ENCODE measurements at places on chromosomes 5 and 9.

DNA sequence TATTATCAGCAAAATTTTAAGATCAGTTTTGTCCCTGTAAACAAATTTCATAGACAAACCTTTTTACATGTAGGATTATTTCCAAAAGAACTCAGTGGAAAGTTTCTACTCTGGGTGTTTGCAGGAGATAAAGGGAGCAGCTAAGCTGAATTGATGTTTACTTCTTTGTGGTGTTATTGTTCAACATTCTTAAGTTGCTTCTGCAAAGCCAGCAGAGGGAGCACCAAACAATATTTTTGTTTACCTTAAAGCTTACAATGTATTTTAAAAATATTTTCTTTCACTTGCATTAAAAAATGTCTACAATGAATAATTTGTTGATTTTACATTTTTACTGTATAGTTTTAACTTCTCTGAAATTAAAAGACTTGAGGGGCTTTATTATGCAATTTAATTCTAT is 135.4 kb downstream of the ATG10 start:
- DNase-seq, result peak; percentile 17

- no peak for DNase-seq
Measured at GRCh38 chr5:91128604-91129003, 254.5 kb downstream of the ARRDC3 start.

- DNase-seq, result no peak
Measured at GRCh38 chr9:120741191-120741590, 26.9 kb upstream of the MEGF9 start.

GRCh38 chr5:170697031-170697430 is 86.5 kb upstream of the GABRP start:
- no peak for DNase-seq

- no peak for DNase-seq
Measured at GRCh38 chr5:19519448-19519847, 468.6 kb downstream of the CDH18 start.

GRCh38 chr5:106106384-106106783 is 1564.4 kb downstream of the EFNA5 start:
- no peak for DNase-seq

DNA sequence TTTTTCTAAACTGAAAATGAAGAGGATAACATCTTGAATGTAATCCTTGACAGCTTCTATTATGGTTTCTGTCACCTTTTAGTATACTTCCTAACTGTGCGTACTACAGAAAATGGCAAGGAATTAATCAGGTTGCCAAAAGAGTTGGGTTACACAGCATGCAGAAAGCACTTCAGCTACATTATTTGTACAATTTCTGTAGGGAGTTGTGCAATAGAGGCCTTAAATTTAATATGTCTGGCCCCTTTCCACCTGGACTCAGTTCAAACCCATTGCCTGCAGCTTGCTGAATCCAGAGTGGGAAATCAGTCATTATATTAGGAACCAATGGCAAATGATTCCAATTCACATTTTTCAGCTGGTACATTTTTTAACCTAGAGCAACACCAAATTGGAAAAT is 549.7 kb downstream of the CSNK1G3 start:
- DNase-seq, result no peak

DNA sequence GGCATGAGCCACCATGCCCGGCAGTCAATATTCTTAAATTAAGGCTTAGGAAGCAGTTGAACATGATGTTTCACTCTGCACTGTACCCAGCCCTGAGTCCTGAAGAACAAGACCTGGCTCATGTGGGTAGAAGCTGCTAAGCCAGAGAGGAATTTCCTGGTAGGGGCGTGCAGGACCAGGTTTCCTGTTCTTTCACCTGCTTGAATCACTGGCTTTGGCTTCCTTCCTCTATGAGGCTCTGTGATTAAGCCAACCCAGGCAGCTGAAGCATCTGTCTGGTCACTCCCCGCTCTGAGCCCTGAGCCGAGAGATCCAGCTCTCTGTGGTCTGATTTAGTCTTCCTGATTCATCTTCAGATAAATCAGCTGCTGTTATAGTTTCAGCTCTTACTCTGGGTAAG is 29.1 kb downstream of the CFAP77 start:
- no peak for DNase-seq

DNA sequence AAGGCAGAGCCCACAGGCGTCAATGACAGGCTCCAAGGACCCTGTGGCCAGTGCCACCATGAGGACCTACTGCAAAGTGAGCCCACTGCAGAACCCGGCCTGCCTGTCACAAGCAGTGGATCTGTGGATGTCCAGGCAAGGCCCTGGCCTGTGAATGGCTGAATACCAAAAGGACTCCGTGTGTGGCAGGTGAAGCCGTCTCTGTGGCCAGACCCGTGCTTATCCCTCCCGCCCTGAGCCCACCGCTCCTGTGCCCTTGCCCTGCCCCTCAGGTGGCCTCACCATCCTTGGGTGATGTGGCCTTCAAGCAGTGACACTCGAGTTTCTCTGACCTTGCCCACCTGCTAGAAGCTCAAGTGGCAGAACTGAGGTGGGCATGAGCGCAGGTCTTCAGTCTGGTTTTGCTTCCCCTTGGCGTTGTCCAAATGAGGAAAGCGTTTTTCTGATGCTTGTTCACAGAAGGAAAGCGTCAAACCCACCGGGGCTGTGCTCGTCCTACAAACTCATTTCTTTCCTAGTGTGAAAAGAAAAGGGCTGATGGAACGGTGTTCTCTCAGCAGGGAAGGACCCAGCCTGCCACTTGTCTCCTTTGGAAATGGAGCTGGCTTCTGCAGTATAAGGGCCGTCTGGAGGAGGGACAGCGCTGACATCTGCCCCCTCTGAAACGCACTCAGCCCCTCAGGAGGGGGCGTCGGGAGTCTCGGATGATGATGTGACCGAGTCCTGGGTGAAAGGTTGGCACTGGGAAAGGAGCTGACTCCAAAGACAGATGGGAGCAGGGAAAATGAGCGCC is 377.7 kb upstream of the IRX4 start:
- DNase-seq, result no peak

DNA sequence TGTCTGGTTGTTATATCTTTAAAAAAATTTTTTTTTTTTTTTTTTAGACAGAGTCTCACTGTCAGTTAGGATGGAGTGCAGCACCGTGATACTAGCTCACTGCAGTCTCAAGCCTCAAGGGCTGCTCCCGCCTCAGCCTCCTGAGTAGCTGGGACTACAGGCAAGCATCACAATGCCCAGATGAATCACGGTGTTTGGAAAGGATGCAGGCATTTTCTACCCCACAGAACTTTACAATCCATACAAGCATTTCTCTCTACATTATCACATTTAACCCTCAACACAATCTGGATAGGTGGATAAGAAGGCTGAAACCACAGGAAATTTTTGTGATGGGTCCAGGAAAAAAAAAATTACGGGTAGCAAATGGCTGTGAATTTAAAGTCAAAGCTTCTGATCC is 5.8 kb upstream of the PCA3 start:
- DNase-seq, result no peak

- no peak for DNase-seq
Measured at GRCh38 chr5:83227611-83228010, 150.3 kb downstream of the XRCC4 start.

GRCh38 chr5:93359296-93359959 is 221.6 kb downstream of the NR2F1-AS1 start:
- DNase-seq, result no peak

DNA sequence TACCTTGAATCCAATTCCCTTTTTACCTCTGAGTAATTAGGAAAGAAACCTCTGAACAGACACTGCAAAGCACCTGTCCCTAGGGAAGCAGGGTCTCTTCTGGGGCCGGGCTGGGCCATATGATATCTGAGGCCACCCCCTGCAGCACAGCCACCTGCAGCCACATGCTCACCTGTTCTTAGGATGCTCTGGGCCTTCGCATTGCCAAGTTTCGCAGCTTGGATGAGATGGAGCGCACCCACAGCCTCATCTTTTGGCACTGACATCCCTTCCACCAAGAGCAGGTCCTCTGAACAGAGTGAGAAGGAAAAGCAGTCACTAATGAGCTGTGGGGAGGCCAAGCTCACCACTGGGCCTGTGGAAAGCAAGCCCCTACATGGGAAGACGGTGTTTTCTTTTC is 27.3 kb downstream of the CLTA start:
- DNase-seq, result peak; percentile 78

DNA sequence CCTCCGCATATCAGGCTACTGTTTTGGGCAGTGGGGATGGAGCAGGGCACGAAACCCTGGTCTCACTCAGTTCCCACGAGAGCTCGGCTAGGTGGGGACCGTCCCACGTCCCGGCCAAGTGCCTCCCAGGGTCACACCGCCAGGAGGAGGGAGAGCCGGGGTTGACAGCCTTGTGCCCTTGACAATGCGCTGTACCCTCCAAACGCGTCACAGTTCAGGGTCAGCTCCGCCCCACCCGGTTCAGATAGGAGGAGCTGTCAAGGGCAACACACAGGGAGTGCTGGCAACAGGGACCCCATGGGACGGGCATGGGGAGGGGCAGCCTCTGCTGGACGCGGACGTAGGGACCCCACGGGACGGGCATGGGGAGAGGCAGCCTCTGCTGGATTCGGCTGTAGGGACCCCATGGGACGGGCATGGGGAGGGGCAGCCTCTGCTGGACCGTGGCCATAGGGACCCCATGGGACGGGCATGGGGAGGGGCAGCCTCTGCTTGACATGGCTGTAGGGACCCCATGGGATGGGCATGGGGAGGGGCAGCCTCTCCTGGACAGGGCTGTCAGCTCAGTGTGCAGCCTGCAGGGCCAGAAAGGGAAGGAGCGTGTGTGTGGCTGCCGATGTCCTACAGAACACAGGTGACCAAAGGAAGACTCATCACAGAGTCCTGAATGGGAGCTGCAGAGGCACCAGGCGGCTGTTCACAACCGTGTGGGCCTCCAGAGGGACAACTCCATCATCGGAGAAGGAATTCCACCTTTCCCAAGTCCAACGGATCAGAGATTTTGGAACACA is 29.4 kb downstream of the PNPLA7 start:
- no peak for DNase-seq

- no peak for DNase-seq
Measured at GRCh38 chr5:167726642-167727041, 564.8 kb upstream of the WWC1 start.

GRCh38 chr9:6439051-6439703 is 26.2 kb downstream of the UHRF2 start:
- DNase-seq, result no peak

- peak; percentile 43 for DNase-seq
Measured at GRCh38 chr5:7745882-7746610, 104.9 kb downstream of the CFAP90 start.

- DNase-seq, result no peak
Measured at GRCh38 chr5:94196953-94197352, 421.5 kb downstream of the KIAA0825 start.

Data from cerebellum (tissue), 4 donors.